Anterior cingulate cortex (tissue), 58 donors: ENCODE measurements at places on chromosomes 3 and 15.

GRCh38 chr3:105844704-105845103 lies 24.1 kb downstream of the CBLB start:
- no peak for DNase-seq

DNA sequence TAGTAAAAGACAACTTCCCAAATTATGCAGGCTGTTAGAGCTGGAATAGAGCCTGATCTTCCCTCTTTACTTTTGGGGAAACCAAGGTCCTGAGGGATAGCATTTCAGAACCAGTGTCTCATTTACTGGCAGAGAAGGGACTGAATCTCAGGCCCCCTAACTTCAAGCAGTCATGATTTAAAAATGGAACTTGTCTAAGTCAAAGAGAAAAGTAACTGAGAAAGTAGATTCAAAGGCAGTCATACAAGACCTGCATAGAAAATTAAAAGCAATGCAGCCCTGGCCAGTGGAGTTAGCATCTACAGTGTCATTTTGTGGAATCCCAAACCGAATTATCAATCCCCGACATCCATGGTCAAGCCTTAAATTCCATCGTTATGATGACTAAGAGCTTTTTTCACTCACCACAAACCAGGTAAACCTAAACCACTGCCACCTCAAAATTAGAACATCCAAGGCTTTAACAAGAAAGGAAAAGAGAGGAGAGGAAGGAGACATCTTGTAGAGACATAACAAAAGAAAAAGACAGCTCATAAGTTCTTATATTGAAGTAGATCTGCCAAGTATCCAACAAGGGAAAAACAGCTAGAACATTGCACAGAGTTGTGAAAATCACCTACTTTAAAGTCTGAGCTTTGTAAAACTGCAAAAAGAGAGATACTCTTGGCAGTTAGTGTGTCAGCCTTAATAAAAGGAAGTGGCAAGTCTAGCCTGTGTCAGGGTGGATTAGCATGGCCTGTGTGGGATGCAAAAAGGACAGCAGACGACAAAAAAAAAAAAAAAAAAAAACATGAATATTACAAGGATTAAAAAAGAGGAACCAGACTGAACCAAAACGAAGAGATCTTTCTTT lies 54.1 kb upstream of the CCR2 start:
- no peak for DNase-seq

DNA sequence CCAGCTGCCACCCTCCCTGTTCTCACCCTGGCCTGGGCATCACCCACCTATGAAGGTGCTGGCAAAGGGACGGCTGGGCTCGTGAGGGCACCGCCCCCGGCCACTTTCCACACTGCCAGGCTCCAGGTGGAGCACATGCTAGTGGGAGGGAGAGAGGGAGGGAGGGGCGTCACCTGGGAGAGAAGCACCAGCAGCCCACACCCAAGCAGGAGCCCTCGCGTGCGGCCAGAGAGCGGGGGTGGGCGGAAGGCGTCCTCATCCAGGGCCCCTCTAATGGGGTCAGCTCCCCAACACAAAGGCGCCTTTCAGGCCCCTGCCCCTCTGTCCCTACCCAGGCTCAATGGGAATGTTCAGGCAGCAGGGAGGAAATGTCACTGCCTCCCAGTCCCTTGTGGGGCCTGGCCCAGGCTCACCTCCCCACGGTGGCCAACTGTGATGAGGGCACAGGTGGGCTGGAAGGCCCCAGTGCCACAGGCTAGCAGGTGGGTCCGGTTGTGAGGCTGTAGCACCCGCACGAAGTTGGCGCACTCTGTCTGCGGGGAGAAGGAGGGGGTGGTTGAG lies 3.1 kb downstream of the SEMA3G start:
- DNase-seq, result no peak

DNA sequence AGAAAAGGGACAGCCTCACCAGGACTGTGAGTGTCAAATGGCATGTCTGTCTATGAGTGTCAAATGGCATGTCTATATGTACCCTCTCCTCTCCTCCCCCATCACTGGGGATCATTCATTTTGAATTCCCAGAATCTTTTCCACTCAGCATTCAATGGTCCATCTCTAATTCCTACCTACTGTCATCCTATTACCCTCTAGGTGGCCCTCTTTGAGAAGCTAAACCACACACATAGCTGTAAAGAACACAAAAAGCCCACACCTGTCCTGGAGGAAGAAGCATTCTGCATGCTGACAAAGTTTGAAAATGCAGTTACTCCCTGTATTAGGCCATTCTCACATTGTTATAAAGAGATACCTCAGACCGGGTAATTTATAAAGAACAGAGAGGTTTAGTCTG lies 46.2 kb upstream of the PYDC2 start:
- DNase-seq, result no peak

DNA sequence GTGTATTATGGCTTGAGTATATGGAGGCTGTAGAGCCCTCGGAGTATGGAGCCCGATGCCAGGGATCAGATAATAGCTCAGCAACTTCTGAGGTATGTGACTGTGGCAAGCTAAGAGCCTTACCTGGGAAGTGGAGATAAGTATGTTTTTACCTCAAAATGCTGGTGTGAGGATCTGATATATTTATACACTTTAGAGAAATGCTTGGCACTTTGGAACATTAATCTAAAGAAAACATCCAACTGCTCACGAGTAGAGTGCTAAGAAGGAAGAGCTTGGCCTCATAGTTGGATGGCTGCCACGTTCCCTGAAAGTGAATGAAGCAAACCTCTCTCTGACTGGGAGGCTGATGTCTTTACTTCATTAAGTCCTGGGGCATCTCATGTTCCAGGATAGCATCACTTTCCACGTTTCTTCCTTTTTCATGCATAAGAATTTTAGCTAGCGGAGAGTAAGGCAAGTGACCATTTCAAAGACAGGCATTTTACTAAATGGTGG lies 58.9 kb upstream of the GOLGA8J start:
- DNase-seq, result no peak

GRCh38 chr3:196624067-196624790 lies 15.3 kb upstream of the NRROS start:
- no peak for DNase-seq

GRCh38 chr15:69454953-69455352 lies 2.3 kb downstream of the RPLP1 start:
- no peak for DNase-seq

DNA sequence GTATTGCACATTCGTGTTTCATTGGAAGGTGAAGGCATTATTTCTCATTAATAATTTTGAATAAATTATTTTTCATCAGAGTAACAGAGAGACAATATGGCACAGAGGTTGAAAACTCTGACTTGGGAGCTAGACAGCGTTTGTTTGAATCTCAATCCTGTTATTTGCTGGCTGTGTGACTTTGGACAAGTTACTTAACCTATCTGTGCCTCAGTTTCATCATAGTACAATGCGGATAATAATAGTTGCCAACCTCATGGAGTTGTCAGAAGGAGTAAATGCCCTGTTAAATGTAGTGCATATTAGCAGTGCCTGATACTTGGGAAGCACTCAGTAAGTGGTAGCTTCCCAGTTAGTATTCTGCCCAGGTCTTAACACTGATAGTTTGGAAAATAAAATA lies 151.7 kb downstream of the SPATA16 start:
- no peak for DNase-seq

GRCh38 chr15:34271493-34271892 lies 46.7 kb downstream of the EMC4 start:
- no peak for DNase-seq

GRCh38 chr15:76310475-76311099 lies 682 bp downstream of the ETFA start:
- no peak for DNase-seq

GRCh38 chr15:96117270-96117669 lies 213.2 kb upstream of the NR2F2 start:
- DNase-seq, result no peak

DNA sequence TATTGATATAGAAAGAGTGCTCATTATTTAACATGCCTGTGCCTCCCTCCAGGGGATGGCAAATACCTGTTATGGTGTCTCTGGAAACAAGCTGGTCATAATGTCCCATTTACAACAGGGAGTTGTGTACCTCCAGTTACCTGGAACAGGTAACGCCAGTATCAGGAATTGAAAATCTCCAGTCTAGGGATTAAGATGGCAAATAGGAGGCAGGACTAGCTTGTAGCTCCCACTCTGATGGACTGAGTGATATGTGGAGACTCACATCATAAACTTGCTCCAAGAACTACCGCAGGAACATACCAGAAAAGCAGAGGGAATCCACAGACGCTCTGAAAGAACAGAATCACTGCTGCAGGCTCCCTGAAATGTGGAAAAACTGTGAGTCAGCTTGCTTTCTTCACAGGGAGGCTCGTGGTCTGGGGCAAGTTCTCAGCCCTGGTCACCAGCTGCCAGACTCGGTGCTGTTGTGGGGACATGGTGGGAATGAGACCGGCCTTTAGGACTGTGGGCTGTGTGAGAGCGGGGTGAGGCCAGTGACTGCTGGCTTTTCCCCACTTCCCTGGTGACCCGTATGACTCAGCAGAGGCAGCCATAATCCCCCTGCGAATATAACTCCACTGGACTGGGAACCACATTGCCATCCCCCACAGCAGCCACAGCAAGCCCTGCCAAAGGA lies 97.4 kb downstream of the KCNAB1 start:
- no peak for DNase-seq

DNA sequence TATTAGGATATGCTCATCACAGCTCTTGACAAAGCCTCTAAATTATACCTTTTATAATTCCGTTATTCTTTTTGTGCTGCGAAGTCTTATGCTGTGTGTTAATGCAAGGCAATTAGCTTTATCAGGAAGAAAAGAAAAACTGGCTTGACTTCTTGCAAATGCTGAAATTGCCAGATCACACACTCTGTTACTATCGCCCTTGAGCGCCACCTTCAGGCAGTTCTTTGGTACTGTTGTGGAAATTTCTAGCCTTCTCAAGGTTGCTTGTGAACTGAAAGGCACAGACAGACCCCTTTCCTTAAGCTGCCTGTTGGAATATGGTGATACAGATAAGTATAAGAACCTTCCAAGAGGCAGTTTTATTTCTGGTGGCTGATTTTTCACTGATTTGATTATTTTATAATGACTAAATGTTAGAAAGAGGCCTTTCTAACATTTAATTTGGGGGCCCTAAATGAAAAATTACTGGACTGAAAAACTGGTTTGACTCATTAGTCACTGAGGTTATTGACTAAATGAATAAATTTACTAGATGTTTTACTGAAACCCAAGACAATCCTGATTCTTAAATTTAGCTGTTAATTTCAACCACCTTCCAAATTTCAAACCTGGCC lies 126.2 kb upstream of the RASGRP1 start:
- DNase-seq, result peak; percentile 4

DNA sequence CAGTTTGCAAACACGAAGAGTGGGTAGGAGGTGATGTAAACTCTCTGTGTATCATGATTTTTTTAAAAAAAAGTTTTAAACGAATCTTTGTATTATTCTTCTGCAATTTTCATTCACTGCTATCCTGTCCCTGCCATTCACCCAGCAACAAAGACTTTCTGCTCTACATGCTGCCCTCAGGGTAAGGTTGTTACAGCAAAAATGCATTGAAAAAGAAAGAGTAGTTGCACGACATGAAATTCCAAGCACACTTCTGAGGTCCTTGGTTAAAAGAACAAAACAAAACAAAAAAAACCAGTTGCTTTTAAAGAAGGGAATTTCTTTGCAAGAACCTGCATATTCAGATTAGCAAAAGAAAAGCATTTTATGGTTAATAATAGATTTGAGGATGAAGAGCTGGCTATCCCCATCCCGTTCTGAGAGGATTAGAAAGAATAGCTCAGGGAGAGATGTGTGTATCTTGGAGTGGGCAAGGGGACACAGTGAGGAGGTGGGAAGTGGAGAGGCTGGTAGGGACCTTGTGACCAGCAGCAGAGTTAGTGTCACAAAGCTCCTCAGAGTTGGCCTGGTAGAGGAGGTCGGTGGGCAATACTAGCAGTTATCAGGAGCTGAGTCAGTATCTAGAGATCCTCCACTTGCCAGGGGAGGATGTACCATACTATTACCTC lies 290.8 kb downstream of the NEK10 start:
- no peak for DNase-seq

- DNase-seq, result no peak
Observed at GRCh38 chr3:77096966-77097890, 57.3 kb downstream of the ROBO2 start.

DNA sequence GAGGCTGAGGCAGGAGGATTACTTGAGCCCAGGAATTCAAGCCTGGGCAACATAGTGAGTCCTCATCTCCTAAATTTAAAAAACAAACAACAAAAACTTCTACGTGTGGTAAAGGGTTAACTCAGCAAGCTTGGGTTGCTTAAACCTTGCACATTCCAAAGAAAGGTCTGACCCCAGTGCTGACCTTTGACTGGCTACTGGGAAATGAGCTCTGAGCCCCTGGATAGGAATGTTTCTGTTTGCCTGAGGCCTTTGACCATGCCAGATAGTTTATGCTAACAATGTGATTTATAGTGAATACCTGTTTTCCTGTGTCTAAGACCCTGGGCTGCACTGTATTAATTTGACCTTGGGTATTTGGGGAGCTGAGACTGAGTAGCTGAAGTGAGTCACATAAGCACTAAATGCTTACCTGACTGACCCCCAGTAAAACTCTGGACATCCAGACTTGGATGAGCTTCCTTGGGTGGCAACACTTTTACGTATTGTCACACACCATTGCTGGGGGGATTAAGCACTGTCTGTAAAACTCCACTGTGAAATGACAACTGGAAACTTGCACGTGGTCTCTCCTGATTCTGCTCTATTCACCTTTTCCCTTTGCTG lies 20.7 kb downstream of the TCAIM start:
- no peak for DNase-seq

- no peak for DNase-seq
Observed at GRCh38 chr3:142863010-142863817, 25.7 kb downstream of the PCOLCE2 start.

- no peak for DNase-seq
Observed at GRCh38 chr3:3065876-3066275, 44.3 kb downstream of the IL5RA start.

DNA sequence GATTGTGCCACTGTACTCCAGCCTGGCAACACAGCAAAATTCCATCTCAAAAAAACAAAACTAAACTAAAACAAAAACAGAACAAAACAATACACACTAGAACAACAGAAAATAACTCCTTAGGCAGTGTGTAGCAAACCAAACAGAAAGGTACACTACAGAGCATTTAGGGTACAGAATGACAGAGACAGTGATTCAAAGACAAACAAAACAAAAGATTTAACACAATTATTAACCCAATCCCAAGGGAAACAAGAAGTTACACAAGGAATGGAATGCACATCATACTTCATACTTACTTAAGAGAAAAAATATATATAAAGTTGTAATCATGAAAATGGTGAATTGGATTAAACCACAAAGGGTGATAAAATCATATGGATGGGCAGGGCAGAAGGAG lies 12.9 kb downstream of the SLC25A20 start:
- no peak for DNase-seq
